Cardiac fibroblast (primary cell): ENCODE measurements at places on chromosomes 11 and 22.

DNA sequence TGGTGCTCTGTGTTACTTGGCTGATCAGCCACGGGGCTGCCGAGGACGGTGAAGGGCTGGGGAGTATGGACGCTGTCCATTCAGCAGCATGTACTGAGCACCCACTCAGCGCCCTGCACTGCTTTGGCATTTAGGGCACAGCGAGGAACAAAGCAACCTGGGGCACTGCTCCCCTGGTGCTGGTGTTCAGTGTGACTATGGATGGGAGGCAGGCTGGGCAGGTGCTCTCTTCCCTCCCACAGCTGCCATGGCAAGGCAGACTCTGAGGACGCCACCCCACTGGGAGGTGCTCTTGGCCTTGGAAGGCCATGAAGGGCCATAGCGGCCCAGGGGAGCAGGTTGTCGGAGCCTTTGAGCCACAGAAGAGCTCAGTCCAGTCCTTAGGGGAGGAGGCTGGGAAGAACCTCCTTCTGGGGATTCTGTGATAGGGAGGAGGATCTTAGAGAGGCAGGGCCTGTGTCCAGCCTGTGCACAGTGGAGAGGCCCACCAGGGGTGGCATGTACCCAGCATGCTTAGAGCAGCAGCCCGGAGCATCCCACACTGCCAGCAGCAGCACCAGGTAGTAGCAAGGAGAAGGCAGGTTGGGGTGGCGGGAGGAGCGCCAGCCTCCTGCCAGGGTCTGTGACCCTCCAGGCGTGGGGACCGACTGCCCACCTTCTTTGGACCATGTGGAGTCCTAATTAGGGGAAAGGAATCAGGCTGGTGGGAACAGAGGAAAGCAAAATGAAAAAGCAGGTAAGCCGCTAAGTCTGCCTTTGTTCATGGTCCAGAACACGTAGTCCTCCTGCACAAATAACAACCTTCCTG, 141.8 kb downstream of the MPPED1 start:
- DNase-seq = no peak

GRCh38 chr11:4118107-4118506, 23.5 kb downstream of the RRM1 start:
- DNase-seq = peak; percentile 87

DNA sequence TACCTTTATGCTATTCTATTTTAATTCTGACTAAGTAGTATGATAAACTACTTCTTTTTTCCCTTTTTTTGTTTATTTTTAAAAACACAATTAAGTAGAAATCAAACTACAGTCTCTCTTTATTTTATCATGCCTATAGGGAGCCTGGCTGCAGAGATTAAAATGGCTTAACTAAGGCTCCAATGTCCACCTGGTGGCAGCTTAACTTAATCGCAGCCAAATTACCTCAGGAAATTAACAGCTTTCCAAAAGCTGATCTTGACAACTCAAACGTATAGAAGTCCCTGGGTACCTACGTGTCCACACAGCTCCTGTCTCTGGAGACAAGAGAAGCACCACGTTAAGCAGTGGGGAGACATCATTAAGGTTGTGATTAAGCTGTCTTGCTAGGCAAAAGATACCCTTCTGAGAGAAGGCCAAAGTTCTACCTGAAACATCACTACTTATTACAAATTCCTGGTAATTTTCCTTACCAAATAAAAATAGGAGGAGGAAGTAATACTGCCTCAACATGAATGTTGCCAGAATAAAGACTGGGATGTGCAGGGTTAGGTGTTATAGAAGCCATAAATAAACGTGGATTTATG, 63.2 kb upstream of the SNX19 start:
- DNase-seq = peak; percentile 61

DNA sequence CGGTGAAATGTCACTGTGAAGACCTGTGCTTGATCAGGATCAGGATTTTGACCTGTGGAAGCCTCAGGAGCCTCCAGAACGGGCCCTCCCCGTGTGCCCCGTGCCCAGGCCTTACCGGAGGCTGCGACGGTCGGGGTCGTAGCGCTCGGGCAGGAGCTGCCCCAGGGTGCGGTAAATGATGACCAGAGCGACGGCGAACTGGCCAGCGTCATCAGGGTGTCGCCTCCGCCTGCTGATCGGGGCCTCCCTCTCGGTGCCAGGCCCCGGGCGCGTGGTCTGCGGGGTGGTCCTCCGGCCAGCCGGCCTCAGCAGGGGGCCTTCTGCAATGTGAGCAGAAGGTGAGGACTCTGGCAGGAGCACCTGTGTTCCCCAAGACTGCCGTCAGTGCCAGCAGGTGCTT, 46.2 kb downstream of the TRMU start:
- no peak for DNase-seq

- DNase-seq = no peak
These were observed 10.1 kb downstream of the SLC5A1 start for GRCh38 chr22:32052936-32053791.

DNA sequence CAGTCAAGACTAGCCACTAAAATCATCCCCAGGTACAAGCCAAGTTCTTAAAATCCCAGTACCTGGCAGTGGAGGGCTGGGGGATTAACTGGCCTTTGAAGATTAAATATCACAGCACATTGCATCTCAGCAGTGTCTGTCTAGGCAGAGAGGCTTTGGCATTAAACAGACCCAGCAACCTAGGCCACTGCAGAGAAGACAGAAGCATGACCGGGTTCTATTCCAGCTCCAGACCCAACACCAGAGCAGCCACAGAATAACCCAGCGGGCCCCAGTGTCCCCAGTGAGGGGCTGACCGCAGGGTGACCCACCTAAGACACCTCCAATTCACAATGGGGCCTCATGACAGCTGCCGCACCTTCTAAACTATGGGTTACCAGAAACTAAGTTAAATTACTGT, 88.2 kb downstream of the SHANK2 start:
- no peak for DNase-seq

GRCh38 chr11:28529540-28530410, 421.6 kb downstream of the METTL15 start:
- DNase-seq = peak; percentile 88

DNA sequence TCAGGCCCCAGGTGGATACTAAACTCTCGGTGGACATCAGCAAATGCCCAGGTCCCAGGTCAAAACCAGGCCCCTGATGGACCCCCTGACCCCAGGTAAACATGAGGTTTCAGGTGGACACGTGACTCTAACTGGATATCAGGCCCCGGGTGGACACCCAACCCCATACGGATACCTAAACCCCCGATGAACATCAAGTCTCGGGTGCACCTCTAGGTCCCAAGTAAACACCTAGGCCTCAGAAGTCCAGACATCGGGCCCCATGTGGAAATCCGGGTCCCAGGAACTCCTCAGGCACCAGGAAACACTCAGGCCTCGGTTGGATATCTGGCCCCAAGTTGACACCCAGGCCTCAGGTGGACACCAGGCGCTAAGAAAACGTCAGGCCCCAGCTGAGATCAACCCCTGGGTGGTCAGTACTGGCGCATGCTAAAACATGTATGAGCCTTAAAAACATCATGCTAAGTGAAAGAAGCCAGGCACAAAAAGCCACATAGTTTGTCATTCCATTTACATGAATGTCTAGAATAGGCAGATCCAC, 54.4 kb upstream of the SEPTIN5 start:
- DNase-seq = no peak

DNA sequence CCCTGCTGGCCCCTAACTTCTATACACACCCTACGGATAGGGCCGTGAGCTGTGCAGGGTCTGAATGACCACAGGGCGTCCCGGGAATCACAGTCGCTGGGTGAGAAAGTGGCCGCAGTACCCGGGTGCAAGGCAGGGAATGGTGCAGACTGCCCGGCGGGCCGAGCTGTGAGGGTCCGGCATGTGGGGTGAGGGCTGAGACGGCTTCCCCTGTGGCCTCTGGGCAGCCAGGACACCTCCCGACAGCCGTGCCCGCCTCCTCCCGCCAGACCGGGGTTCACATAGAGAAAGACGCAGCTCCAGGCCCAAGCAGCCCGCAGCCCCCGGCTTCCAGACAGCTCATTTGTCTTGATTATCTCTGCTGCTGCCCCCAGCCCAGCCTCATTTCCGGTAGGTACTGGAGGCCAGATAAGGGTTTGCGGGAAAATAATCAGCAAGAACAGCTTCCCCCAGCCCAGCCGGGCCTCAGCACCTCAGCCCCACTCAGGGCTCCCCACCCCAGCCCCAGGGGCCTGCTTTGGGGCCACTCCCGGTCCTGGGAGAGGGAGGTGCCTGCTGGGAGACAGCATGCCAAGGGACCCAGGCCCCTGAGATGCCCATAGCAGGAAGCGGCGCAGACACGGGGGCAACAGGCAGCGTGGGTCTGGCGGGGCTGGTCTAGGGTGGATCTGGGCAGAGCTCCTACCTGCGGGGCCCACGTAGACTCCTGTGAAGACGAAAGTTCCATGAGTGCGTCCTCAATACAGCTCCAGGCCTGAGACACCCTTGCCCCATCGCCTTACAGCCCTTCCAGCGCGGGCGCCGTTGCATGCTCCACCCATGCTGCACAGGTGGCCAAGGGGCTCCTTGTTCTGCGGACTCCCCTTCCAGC, 123.1 kb downstream of the BRD1 start:
- no peak for DNase-seq

DNA sequence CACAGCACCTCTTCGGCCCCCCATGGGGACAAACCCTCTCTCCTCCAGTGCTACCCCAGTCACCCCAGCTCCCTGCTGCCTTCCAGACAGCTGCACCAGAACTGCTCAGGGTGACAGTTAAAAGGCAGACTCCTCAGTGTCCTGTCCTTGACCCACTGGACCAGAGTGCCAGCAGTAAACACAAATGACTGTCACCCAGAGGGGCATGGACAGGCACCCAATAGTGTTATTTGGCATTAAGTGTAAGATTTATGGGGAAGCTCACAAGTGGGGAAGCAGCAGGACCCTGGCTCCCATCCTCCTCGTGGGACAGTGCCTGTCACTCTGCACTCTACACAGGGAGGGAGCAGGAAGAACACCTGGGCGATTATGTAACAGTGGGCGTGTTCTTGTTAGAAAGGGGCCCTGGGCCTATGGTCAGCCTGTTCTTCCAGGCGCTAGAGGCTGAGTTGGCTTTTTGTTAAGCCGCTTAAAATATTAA, 5.0 kb downstream of the RPS19BP1 start:
- no peak for DNase-seq

DNA sequence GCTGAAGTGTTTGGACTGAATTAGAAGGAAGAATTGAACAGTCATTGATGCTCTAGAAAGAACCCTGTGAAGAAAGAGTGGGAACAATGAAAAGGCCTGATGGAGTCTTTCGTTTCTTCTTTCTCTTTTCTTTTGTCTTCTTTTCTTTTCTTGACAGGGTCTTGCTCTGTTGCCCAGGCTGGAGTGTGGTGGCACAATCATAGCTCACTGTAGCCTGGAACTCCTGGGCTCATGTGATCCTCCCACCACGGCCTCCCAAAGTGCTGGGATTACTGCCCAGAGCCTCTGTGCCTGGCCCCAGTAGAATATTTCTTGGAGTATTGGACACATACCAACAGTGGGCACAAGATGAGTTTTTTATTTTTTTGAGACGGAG, 1.1 kb downstream of the FEN1 start:
- DNase-seq = no peak

DNA sequence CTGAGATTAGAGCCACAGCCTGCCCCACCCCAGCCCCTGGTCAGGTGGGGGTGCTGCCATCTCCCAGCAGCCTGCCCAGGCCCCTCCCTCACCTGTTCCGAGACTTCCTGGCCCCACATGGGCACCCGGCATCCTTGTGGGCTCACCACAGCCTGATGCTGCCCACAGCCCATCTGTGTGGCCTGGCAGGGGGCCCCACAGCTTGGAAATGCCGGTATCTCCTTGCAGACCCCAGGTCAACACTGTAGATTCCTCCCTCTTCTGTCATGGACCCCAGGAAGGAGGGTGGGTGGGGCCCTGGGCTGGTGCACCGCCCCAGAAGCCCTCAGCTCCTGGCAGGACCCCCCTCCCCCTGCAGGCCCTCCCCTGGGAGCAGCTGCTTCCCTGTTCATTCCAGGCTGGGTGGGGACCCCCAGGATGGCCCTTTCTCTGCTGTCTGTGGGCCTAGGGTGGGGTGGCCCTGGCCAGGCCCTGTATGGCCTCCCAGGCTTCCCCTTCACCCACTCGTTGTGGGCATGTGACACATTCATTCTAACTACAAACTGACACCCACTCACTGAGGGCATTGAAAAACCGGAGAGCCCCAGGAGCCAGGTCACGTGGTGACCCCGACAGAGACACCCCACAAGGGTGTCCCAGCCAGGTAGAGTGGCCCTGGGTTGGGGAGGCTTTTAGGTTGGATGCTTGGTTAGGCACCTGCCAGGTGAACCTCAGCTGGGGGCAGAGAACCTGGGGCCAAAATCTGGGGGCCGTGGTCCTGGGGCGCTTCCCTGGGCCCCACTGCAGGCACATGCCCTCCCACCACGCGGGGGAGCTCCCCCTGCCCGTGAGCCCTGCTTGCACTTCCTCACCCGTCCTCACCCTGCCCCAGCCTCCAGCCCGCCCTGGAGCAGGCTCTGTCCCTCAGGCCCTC, 44.1 kb upstream of the CCDC188 start:
- no peak for DNase-seq

DNA sequence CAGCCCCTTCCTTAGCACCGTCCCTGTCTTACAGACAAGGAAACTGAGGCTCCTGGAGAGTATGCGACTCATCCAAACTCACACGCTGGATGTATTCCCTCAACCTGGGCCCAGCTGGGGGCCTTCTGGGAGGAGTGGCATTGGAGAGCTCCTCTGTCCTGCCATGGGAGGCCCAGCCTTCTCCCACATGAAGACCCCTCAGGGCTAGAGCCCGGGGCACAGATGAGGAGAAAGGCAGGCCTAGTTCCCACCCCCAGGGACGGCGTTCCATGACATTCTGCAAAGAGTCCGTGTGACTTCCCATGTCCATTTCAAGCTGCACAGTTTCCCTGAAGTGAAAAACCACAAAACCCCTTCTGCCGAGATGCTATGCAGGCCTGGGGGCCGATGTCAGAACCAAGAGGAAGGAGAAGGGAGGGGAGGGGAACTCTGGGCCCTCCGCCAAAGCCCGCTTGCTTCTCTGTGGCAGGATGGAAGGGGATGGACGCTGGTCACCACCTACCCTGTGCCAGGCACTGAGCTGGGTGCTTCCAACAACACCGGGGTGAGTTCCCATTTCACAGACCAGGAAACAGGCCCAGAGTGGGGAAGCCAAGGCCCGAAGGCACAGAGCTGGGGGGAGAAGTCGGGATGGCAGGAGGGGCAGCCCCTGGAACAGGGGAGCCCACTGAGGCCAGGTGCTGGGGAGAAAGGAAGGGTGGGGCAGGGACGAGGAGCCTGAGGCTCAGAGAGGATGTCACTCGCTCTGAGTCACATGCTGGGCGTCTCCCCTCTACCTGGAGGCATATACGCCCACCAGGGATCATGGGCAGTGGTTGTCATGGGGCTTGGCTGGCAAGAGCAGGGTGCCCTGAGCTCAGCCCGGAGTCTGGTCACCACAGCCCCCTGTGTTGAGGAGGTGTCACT, 15.7 kb downstream of the RAC2 start:
- DNase-seq = no peak
